Caki2 (cell line): ENCODE measurements at places on chromosomes 2 and 18. TPM values are rescaled to one million over a fixed set of nuclear protein-coding genes. Genes with fewer than 3 reads are reported as not detected.

DNA sequence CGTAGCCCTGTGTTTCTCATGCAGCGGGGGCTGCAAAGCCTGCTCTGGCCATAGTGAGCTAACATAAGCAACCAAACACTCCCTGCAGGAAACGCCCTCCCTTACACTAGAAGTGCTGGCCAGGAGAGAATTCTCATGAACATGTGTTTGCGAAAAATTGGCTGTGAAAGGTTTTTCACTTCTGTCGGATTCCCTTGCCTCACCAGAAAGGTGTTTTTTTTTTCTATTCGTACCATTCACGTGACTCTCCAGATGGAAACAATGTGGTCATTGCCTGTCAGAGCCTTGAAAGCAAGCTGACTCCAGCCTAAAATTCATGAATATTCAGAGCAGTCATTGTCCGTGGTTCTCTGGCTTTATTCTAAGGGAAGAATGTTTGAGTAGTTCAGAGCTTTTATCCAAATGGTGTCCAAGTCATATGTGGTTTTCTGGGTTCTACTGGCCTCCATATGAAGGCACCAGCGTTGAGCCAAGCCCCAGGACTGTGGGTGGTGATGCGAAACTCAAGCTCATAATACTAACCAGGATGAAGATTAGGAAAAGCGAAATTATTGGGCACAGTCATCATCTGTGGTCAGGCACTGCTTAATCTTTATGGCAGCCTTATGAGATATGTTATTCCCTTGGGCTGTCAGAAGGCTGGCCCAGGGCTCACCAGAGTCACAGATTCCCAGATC, 236.4 kb downstream of the ALPK2 start:
- no peak for DNase-seq

DNA sequence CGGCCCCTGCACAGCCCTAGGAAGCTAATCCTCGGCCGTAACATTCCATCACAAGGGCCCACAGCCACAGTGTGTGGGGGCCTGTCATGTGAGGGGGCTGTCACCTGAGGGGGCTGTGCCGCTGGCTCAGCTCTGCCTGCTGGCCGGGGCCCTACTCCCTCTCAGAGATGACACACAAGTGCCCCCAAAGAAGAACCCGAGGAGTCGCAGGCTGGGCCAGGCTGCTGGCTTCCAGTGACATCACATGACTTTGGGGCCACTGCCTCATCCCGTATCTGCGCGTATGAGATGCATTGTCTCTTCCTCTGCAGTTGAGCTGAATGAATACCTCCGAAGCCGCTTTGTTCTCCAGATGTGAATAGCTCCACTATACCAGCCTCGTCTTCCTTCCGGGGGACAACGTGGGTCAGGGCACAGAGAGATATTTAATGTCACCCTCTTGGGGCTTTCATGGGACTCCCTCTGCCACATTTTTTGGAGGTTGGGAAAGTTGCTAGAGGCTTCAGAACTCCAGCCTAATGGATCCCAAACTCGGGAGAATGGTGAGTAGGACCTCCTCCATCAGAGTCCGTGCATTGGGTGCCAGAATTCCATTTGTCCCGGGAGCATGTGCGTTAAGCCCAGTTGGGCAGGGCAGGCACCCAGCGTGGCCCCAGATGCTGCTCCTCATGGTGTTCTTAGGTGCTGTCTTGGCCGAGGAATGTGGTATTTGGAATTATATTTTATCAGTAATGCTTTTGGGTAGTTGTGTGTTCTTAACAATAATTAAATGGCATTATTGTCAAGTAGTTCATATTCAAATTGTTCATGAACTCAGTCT, at the start of gene CNDP1:
TSS of gene CNDP1 (plus strand) at position 351 of the 820 bp plus-strand sequence. CDS start at position 519, 168 bp downstream.
- no peak for DNase-seq

GRCh38 chr18:7545734-7546133, 21.4 kb upstream of the PTPRM start:
- no peak for DNase-seq

GRCh38 chr18:34224423-34225217, at the start of gene NOL4:
TSS of gene NOL4 (minus strand) at chr18:34224913. CDS start at chr18:34223253, 1,660 bp downstream.
- DNase-seq, result peak; percentile 45

DNA sequence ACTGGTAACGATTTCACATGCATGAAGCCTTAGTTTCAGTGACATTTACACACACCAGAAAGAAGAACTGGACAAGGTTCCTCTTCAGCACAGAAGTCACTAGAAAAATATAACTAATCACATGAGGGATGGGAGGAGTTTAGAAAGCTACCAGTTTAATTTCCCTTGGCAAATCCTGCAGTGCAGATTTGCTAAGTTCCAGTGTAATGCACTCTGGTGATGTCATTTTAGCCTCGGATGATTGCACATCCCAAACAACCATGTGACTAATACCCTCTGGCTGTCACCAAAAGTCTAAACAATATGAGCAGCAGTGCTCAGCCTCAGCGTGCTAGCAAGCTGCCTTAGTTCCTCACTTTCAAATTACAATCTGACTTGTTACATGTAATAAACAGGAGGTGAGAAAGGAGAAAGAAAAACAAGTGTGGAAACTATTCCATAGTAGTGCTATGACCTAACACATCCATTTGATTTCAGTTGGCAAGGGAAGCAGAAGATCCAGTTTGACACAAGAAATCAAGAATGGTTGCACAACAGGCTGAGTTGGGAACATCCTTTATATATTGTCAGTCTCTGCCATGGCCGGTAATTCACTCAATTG, 35.3 kb upstream of the PPP1CB start:
- DNase-seq, result peak; percentile 96

OSR1 gene
- 2.5 and 2.6 TPM in 2 replicates for total RNA-seq

- no peak for DNase-seq
These were observed 240.1 kb upstream of the HDAC4 start for GRCh38 chr2:239640676-239641578.

GRCh38 chr2:97068074-97068473, 26.6 kb downstream of the FAHD2B start:
- no peak for DNase-seq

- DNase-seq, result no peak
These were observed 12.1 kb upstream of the TWIST2 start for GRCh38 chr2:238835726-238836301.

IHH gene
- not detected in 2 replicates for total RNA-seq

DNAH7 gene
- total RNA-seq, result 0.14 TPM in 1 of 2 replicates, not detected in the other

CCDC68 gene
- 0.27 and 0.43 TPM in 2 replicates for total RNA-seq

GRCh38 chr2:49004036-49004626, 150.2 kb downstream of the FSHR start:
- DNase-seq, result no peak

- DNase-seq, result no peak
These were observed 13.4 kb upstream of the ARHGEF4 start for GRCh38 chr2:130823171-130823885.

DNA sequence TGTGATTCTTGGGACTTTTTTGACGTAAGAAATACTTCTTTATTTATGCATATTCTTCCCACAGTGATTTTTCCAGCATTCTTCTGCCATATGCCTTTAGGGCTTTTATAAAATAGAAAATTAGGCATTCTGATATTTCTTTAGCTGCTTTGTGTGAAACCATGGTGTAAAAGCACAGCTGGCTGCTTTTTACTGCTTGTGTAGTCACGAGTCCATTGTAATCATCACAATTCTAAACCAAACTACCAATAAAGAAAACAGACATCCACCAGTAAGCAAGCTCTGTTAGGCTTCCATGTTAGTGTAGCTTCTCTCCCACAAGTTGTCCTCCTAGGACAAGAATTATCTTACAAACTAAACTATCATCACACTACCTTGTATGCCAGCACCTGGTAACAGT, 62.6 kb downstream of the EIF5B start:
- no peak for DNase-seq

RIT2 gene
- not detected in 2 replicates for total RNA-seq

DNA sequence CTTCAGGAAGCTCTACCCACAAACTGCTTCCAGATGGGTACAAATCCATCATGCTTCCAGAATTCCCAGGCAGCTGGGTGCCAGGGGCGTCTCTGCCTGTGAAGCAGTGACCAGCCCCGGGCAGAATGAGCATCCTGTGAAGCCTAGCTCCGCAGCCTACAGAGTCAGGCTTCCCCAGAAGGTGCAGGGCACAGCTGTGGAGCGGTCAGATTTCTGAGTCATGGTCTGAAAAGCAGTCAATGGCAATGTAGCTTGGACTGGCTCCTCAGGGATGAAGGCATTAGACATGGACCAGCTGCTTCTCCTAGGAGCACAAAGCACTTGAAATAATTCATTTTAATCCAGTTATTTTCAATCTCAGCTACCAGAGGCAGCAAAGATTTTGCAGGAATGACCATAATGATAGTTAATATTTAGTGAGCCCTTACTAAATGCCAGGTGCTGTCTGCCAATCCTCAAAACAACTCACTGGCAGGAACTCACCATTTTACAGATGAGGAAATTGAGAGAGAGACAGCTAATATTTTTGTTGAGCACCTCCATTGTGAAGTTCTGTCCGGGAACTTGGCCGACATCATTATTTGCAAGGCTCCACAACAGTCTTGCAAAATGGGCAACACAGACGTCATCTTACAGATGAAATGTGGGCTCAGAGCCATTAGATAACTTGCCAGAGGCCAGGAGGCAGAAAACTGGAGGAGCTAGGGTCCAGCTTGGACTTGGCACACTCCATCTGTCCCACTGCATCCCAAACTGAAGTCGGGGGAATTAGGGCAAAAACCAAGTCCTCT, 31.7 kb downstream of the ACMSD start:
- no peak for DNase-seq

DNA sequence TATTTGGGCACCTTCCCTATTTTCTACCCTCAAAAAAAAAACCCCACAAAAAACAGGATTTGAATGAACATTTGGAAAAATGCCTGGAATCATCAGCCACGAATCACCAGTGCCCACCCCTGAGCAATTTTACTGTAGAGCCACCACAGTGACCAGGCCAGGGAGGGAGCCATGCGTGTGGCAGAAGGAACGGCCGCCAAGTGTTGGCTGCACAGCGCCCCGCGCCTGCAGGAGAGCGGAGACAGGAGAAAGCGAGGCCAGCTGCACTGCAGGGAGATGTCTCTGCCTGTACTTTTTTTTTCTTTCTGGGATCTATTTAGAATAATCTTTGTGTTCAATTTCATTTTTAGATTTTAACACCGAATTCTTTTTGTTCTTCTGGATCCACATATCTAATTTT, 269.3 kb upstream of the RAB12 start:
- no peak for DNase-seq

PID1 gene
- 0.52 and 3.6 TPM in 2 replicates for total RNA-seq

- peak; percentile 21 for DNase-seq
These were observed 94.1 kb upstream of the CD302 start for GRCh38 chr2:159891917-159892730.

DNA sequence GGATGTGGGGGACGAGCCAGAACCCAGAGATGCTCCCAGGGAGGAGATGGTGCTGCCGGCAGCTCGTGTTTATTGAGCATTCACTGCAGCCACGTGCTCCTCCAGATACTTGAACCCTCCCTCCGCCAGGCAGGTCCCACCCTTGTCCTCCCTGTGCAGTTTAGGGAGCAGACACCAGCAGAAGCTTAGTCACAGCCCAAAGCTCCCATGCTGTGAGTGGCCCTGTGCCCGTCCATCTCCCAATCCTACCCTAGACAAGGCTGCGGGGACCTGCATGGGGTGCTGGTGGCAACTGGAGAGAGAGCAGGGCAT, 176.5 kb upstream of the COPS8 start:
- no peak for DNase-seq

GRCh38 chr2:58553937-58554336, 312.8 kb upstream of the FANCL start:
- no peak for DNase-seq

DNA sequence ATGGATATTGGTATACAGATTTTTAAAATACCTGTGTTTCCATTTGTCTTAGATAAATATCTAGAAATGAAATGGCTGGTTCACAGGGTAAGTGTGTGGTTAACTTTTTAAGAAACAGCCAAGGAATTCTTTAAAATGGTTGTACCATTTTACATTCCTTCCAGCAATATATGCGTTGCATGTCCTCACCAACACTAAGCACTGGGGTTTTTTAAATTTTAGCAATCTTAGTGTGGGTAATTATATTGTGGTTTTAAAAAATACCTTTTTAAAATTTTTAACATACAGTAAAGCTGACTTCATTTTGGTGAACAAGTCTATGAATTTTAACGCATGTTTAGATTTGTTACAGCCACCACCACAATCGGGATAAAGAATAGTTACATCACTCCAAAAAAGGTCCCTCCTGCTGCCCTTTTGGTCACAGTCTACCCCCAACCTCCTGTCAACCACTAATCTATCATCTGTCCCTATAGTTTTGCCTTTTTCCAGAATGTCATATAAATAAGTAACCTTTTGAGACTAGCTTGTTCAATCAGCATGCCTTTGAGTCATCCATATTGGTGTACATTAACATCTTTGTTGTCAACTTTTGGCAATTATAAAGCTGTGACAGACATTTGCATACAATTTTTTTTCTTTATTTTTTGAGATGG, 128.1 kb upstream of the MSTN start:
- DNase-seq, result no peak

- DNase-seq, result no peak
These were observed 582.9 kb upstream of the PIK3C3 start for GRCh38 chr18:41372046-41372665.

- DNase-seq, result no peak
These were observed 80.4 kb upstream of the PROKR1 start for GRCh38 chr2:68562934-68563333.

GRCh38 chr2:84495539-84496146, 20.7 kb upstream of the DNAH6 start:
- peak; percentile 54 for DNase-seq

DNA sequence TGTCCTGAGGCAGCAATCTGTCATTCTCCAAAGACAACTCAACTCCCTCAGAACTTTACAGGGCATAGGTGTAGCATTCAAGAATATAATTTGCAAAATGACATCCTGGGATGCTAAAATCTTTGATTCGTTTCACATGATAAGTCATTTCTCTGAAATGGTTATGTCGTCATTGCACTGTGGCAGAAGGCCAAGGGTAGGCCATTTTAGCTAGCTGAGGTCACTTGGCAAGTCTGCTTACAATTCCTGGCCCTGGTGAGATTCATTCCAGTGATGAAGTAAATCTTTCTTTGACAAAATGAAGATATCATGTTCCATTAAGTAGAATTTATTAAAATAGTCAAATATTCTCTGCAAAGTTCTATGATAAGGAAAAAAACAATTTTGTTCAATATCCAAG, 1410.3 kb upstream of the LRRTM1 start:
- DNase-seq, result no peak

GRCh38 chr2:232588680-232589585, 38.4 kb downstream of the EIF4E2 start:
- peak; percentile 68 for DNase-seq

DNA sequence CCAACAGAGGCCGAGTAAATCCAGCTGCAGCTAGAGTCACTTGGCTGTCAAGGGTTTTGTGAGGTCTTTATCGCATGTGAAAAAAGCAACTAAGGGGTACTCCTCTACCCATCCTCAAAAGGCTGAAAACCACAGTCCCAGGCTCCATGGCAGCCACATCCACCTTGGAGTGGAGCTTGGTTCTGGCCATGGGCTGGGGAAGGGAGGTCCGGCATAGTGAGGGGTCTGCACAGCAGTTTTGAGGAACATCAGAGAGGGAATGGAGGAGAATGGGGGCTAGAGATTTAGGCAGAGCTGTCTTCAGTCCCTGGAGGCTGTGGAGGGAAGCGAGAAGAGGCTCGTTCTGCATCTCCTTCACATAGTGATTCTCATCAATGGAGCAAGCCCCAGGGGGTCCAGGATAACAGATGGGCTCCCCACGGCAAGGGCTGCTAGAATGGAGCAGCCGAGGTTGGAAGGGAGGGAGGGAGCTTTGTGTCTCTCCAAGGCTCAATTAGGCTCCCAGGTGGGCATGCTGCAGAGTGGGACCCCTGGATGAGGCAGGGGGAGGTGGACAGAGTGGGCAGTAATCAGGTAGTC, 21.0 kb downstream of the MROH2A start:
- no peak for DNase-seq

GRCh38 chr2:216571909-216572513, 61.2 kb upstream of the IGFBP2 start:
- DNase-seq, result no peak

EVX2 gene
- not detected in 2 replicates for total RNA-seq

ITPRID2 gene
- 51.5 and 85.6 TPM in 2 replicates for total RNA-seq
